Esophagus squamous epithelium (tissue), 5 donors: ENCODE measurements at places on chromosomes 12 and 14.

- DNase-seq = no peak
Measured at GRCh38 chr12:55670276-55670675, 33.6 kb downstream of the OR10P1 start.

DNA sequence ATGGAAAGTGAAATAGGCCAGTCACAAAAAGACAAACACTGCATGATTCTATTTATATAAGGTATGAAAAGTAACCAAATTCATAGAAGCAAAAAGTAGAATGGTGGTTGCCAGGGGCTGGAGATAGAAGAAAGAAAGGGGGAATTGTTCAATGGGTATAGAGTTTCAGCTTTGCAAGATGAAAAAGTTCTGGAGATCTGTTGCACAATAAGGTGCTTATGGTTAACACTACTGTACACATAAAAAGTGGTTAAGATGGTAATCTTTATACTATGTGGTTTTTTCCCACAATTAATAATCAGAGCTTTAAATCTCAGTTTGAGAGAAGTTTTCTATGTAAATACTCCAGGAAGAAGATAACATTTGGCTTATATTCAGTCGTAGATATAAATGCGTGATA is 73.4 kb downstream of the SLC38A4 start:
- DNase-seq = no peak

DNA sequence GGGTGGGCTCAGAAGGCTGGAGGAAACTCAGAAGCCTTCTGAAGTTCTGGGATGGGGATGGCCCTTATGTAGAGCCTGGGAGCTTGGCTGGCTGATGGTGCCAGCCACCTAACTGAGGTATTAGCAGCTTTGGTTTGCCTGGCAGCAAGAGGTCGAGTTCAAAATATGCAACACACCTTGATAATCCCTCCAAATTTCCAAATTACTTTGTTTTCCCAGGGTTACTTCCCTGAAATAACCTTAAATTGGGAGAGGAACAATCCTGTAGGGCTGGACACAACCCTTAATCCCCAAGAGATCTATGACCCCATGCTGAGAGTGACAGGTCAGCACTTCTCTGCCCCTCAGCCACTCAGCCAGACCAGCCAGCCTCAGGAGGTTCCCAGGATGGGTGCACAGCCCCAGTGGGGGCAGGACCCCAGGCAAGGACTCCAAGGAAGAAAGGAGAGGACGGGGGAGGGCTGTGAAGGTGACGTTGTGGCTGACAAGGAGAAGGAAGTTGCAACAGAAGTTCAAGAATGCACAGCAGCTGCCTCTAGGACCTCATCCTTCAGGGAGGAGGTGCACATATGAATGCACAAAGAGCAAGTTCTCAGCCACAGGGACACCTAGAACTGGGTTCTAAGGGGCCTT is 18.6 kb upstream of the KRT77 start:
- DNase-seq = no peak

DNA sequence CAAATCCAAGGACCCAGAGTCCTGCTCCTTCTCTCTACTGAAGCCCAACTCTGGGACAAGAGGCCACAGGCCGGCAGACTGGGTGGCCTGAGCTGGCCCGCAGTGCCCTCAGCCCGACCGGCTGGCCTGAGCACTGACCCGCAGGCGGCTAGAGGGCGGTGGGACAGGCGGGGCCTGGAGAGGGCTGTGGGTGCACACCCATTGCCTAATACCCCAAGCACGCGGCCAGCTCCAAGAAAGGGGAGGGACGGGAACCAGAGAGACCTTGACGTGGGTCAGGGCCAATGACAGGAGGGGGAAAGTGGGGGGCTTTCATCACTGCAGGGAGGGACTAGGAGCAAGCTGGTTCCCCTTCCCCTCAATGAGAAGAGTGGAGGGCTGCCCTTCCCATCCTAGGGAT is 2.0 kb upstream of the WNT10B start:
- DNase-seq = no peak

DNA sequence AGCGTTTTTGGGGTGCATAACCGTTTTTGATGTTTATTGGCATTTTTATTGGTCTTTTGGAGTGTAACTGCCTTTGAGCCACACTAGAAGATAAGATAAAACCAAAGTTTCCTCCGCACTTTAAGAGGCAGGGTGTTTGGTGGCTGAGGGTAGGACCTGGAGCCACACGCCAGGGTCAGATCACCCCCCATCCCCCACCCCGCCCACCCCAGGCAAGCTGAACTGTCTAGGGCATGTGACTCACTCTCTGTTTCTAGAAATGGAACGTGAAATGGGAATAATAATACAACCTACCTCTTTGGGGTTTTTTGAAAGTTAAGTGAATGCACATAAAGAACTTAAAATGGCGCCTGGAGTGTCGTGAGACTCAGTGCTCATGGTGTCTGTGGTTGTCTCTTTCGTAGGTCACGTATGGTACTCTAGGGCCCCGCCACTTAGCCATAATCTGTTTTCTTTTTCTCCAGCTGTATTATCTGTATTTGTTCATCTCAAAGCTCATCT is 56.0 kb downstream of the PPP2R5C start:
- DNase-seq = no peak

DNA sequence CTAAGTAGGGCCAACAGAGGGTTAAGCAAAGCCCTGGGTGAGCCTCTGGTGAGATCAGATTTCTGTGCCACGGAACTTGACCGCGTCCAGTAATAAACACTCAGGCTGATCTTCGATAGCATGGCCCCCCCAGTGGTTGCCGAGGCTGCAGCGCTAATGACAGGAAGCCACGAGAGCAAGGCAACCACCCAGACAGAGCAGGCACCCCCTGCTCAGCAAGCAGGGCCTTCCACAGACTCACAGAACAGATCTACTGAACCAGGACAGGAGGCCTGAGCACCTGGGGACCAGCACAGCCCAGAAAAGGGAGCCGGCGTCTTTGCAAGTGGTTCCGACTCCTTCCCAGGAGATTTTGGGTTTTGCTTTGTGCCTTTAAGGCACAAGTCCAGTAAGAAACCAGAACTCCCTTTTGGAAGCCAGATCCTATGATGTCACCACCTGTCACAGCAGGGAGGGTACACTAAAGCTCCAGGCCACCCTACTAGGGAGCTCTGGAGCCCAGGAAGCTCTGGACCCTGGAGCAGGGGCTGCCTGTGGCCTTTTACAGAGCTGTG is 42.3 kb downstream of the BCL11B start:
- no peak for DNase-seq

GRCh38 chr14:64289571-64289970 is 4.6 kb downstream of the ESR2 start:
- DNase-seq = no peak

DNA sequence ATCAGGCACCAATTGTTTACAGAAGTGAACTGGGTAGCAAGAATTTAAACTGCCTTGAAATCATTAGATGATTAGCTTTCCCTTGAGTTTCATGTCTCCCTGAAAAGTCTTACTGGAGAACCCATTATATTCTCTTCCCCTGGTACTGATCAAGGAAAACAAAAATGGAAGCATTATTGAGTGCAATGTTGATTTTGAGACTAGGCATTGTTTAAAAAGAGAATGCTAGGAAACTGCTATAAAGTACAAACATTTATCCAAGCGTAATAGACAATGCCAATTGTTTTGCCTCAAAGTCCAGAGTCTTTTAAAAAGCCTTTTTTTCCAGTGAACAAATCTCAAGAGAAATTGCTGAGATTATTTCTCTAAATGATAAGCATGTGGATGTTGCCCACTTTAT is 197.0 kb downstream of the CCER1 start:
- DNase-seq = no peak
